ENCODE measurements at places on chromosomes 2 and 18.

- no peak for DNase-seq
These were observed 47.8 kb downstream of the KIAA2012 start for GRCh38 chr2:202120828-202121227.

GRCh38 chr2:120720746-120721375, 14.8 kb upstream of the GLI2 start:
- DNase-seq: no peak

- no peak for DNase-seq
These were observed 147.6 kb upstream of the SMAD7 start for GRCh38 chr18:49098386-49098785.

- no peak for DNase-seq
These were observed 515.9 kb downstream of the EIPR1 start for GRCh38 chr2:2861666-2862240.

DNA sequence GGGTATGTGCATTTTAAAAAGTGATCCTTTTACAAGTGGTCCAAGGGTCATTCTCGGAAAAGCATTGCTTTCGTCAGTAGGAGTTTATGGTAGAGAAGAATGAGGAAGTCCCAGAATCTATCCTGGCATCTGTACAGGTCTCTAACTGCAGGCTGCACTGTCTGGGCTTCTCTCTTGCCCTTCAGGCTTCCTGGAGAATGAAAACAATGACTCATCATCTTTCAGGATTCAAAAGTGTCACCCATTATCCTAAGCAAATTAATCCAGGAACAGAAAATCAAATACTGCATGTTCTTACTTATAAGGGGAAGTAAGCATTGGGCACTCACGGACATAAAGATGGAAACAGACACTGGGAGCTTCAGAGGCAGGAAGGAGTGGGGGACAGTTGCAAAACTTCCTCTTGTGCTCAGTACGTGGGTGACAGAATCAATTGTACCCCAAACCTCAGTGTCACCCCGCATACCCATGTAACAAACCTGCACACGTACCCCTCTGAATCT, 60.2 kb upstream of the TXNDC2 start:
- DNase-seq: no peak

DNA sequence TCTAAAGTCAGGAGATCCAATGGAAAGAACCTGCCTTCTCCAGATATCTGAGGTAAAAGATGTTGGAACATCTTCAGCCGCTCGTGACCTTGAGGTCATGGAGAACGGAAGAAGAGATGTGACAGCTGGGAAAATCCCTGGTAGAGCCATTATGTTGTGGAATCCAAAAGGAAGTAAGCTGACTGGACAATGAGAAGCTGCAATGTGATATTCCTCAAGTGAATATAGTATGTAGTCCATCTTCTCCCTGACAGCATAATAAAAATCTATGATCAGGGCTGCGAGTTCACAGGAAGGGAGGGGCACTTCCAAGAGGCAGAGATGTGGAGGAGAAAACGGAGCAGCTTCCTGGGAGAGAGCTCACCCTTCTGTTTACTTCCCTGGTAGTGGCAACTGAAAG, 201.0 kb upstream of the SP5 start:
- DNase-seq: no peak
